ENCODE measurements at places on chromosomes 11 and 22.

DNA sequence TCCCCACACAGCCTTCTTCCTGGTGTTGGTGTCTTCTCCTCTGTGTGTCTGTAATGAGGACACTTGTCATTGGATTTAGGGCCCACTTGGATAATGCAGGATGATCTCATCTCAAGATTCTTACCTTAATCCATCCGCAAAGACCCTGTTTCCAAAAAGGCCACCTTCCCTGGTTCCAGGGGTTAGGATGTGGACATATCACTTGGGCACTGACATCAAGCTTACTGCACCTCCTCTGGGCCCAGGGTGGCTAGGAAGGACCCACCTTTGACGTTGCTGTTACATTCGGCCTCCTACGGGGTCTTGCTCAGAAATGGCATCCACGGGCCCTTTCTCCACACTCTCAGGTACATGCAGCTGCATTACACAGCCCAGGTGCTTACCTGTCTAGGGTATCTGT is 535.9 kb downstream of the BRD1 start:
- no peak for DNase-seq

DNA sequence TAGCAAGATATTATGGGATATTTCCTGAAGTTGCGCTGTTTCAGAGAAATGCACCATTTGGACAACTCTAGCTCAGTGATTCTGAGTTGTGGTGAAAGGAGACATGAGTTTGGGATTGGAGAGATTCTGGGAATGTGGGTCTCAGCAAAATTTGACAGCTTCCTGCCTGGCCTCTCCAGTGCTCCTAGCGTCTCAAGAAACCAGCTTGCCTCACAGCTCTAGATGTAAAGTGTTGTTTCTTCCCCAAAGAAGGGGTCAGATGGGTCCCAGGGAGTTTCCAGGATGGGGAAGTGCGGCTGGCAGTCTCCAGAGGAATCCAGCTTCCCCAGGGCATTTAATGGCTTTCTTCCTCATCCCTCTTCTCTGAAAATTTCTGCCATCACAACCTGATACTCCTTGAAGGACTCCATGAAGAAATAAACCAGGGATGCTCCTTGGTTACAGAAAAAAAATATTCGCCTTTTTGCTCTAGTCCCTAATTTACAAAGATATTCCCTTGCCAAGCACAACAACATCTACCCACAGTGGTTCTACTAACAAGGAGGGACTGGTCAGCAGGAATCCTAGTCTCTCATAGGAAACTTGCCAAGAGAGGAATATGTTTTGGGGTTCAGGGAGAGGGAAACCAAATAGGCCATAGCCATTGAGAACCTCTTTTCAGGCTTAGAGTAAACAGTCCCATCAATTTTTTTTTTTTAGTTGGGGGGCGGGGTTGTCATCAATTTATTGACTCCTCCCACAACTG is 185.4 kb upstream of the E2F8 start:
- DNase-seq: no peak

- no peak for DNase-seq
Measured at GRCh38 chr11:66745356-66746235, 16.6 kb upstream of the SPTBN2 start.

DNA sequence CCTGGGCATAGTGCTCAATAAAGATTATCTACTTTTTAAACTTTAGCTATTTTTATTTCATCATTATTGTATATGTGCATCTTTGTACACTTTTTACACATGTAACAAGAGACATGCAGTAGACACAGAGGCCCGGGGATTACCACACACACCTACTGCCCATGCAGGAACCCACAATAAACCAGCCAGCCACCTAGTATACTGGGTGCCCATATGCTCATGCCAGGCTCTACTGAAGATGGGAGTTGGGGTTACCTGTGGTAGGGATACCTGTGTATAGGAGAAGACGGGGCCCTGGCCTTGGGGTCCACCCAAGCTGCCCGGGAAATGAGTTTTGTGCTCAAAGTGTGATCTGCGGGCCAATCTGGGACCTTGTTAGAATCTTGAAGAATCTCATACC is 31.2 kb upstream of the P2RY2 start:
- DNase-seq: no peak

DNA sequence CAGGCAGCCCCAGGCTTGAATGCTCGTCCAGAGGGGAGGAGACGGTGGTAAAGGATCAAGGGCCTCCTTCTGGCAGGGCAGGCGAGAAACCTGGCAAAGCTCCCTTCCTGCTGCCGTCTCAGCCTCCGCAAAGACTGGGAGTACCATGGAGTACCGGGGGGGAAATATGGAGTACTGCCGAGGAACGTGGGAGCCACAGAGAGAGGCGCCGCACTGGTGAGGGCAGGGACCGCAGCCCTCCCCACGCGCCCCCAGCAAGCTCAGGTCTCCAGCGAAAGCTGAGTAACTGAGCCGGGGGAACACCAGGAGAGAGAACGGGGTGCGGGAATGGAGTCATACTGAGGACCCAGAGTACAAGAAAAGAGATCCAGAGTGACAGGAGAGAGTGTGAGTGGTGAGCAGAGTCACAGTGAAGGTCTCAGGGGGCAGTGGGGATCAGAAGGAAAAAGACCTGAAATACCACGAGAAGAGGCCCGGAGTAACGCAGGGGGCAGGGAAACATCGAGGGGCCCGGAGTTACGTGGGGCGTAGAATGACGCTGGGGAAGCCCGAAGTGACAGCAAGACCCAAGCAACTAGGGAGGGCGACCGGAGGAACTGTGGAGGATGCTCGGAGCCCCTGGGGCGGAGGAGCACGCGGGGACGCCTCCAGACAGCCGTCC is 740 bp downstream of the EML3 start:
- DNase-seq: no peak

GRCh38 chr11:36092314-36093030 is 148.6 kb downstream of the LDLRAD3 start:
- DNase-seq: no peak

DNA sequence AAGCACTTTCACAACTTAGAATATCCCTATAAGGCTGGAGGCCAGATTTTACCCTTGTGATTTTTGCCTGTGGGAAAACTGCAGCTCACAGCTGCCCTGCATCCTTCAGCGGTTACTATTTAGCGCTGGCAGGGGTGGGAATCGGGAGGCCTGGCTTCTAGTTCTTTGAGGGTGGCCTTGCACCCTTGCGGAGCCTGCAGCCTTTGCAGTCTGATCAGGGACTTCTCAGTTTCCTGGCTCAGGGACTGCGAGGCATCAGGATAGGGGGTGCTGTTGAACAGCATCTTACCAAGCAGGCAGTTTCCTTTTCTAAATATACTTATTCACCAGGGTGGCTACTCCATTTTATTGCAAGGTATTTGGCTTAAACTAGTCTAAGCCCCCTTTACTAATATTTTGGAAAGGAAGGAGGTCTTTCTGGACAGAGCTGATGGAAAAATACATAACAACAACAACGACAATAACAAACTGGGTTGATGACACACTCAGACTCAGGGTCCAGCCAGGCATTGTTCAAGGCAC is 2.9 kb upstream of the APOA1 start:
- DNase-seq: no peak

- no peak for DNase-seq
Measured at GRCh38 chr11:8363921-8364320, 100.2 kb upstream of the LMO1 start.

DNA sequence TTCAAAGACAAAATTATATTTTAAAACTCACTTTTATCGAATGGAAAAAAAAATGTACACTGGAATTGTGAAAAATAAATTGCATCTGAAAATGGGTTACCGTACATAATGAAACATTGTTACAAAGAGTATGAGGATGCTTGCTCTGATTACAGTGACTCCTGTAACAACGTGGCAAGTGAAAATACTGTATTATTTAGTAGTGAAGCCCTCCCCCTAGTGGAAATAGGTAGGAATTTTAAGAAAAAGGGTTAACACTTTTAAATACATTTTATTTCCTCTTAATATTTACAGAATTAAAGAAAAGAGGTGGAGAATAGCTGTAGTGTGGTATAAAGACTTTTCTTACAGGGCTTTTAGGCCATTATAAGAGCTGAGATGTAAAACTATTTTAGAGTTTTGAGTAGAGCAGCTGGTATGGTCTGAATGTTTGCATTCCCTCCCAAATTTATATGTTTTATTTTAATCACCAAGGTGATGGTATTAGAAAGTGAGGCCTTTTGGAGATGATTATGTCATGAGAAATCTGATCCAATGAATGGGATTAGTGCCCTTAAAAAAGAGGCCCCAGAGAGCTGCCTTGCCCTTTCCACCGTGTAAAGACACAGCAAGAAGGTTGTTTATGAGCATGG is 25.2 kb downstream of the FAM76B start:
- no peak for DNase-seq

DNA sequence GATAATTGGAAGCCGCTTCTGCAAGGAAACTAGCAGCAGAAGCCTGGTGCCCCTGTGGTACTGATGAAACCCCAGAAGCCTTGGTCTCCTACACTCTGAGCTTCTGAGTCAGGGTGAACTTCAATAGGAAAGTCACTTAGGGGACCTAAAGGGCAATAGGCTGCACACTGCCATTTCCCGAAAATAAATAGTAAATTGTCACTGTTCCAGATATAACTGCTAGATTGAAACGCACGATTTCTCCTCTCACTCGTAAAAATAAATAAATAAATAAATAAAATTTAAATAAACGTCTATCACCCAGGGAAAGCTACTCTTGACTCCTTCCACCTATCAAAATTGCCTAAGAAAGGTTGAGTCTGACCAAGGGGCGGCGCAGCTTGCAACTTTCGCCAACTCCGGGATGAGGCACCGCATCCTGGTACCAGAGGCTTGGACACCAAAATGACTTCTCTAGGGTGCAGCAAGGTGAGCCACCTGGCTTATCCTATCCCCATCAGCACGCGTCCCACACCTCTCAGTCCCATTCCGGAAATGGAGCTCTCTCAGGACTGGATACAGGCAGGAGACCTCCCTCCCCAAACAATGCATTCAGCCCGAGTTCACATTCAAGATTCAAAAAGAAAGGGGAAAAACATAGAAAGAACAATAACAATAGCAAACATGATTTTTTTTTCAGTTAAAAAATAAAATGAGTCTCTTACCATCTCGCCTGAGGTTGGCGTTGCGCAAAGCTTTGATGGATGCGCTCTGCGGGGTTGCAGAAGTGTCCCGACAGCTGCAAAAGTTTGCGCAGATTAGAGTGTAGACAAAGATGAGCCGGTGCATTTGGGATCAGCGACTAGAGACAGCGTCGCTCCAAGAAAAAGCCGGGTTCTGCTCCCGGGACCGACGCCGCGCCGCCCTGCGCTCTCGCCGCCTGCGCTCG is 583 bp downstream of the PDGFD start:
- no peak for DNase-seq

DNA sequence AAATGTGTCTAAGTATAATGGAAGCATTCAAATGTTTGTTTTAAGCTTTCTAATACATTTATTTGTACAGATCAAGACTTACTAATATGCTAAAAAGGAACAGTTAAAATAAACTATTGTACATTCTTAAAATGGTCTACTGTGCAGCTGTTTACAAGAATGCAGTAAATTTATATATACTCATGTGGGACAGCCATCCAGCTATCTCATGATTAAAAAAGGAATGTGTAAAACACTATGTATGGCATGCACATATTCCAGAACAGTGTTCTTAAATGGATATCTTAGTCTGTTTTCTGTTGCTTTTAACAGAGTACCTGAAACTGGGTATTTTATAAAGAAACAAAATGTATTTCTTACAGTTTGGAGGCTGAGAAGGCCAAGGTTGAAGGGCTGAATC is 30.2 kb upstream of the CSTF3 start:
- DNase-seq: no peak

GRCh38 chr11:95296621-95297025 is 65.6 kb upstream of the SESN3 start:
- DNase-seq: no peak

- no peak for DNase-seq
Measured at GRCh38 chr11:16336204-16336603, 20.1 kb downstream of the SOX6 start.

DNA sequence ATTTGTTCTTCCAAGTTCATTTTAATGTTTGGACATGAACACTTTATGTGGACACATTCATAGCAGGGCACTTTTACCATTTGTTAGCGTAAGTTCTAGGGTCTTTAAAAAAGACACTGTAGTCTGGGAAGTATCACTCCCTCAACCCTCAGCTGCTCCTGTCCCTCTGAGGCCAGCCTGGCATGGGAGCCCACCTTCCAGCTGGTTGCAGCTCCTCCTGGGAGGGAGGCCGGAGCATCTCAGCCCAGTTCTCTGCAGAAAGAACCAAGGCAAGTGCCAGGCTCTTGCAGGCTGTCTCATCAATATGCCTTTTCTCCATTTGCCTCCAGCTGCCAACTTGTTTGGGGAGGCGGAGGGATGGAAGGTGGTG is 150.6 kb downstream of the OPCML start:
- no peak for DNase-seq

GRCh38 chr22:44359496-44360110 is 46.9 kb upstream of the SHISAL1 start:
- DNase-seq: no peak
